ENCODE measurements at places on chromosomes 7 and 10.
A peak's percentile ranks its signal among the peaks of the same experiment; 100 is the strongest.

DNA sequence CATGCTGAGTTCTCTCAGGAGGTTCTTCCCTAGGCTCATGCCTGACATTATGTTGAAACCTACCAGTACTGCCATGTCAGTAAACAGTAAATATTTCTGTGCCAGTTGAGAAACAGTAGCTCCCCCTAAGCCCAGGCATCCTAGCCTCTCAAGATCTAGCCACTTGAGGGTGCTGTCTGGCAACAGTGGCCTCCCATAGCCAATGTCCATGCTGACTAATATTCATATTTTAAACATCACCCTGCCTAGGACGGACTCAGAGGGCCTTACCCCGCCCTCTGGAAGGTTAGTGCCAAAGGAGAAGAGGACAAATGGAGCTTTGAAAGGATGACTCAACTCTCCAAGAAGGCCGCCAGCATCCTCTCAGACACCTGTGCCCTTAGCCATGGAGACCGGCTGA, 7.7 kb downstream of the ACSM6 start:
- DNase-seq = no peak

GRCh38 chr10:104690959-104691358, 49.9 kb downstream of the SORCS3 start:
- DNase-seq = no peak

- no peak for DNase-seq
Measured at GRCh38 chr10:133421336-133422222, 2.8 kb downstream of the SPRN start.

DNA sequence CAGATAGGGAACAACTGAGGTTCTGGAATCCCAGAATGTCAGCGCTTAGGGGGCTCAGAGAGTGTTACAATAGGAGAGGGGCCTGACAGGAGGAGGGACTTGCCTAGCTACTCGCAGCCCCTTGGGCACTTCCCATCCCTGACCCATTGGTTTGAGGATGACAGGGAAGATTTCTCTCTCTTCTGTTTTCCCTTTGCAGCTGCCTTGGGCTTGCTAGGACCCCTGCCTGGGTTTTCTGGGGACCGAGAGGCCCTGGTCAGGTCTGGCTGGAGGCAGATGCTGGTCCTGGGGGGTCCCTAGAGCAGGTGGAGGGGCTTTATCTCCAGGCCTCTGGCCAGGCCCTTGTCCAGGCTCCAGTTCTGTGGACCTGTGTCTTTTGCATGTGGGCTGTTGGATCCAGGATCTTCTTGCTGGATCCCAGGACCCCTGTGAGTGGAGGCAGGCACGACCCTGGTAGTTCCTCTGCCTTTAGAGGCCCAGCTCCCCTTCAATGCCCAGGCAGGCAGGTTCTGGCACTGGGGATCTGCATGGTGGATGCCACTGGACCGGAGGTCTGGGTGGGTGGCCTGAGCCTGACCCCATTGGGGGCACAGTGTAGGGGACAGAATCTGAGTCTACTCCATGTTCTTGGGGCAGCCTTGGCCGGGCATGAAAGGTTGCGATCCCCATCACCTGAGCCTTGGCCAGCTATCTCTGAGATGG, 26.9 kb downstream of the RAMP3 start:
- DNase-seq = no peak

- no peak for DNase-seq
Measured at GRCh38 chr10:91887272-91888076, 21.8 kb downstream of the FGFBP3 start.

GRCh38 chr10:24618401-24618800, 105.3 kb downstream of the ARHGAP21 start:
- DNase-seq = no peak

- no peak for DNase-seq
Measured at GRCh38 chr7:143381427-143382125, 431 bp downstream of the ZYX start.

DNA sequence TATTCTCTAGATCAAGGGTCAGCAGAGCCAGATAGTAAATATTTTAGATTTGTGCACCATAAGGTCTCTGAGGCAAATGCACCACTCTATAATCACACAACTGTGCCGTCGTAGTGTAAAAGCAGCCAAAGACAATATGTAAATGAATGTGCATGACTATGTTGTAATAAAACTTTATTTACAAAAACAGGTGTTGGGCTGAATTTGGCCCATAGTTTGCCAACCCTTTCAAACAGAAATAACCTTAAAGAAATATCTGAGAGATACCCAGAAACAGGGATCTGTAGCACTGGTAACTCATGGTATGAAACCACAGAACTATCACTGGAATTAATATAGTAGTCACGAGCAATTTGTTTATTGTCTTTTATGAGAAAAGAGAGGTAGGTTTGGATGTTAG, 86.0 kb downstream of the ARID5B start:
- DNase-seq = no peak

DNA sequence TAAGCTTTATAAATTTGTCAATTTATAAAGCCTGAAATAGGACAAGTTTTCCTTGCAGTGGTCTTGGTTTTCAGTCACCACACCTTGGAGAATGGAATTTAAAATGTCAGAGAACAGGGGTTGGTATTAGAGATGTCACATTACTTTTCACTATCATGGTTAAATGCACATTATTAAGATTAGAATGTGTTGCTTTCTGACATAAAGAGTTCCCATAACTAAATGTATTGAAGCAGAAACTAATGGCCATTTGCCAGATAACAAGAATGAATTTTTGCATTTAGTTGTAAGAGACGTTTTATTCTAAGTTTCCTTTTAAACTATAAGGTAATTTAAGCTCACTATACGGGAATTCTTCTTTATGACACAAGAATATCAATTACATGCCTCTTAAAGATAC, 172.3 kb downstream of the ARL4A start:
- no peak for DNase-seq

DNA sequence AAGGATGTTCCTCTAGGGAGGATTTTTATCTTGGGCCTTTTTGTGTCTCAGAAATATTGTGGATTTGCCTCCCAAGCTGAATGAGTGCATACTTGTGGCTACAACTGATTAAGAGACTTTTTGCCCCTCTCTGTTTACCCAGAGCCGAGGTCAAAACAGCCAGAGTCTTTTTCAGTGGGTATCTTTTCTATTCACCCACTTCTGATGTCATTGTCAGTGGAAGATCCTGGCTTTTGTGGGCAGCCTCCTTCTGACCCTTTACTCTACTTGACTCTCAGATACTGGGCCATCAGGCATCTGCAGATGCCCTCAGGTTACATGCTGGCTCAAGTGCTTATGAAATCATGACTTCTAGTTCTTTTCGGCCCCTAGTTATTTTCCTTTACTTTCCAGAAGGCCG, 19.6 kb upstream of the PIP4K2A start:
- DNase-seq = no peak

DNA sequence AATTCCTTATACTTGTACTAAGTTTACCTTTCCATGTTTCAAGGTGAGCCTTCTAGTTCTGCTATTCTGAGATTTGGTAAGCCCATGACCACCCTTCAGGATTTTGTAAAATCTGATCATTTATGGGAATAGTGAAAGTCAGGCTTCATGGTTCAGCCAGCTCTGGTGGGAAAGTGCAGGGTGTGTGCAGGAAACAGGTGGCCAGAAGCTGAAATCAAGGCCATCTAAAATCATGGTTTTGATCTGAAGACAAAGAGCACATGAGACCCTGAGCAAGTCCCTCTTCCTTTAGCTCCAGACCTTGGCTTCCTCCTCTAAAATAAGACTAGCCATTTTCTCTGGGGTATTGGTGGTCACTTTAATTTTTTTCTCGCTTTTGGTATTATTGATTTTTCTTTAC, 91.3 kb downstream of the CALD1 start:
- no peak for DNase-seq

GRCh38 chr7:16934722-16935340, 53.0 kb upstream of the AGR3 start:
- DNase-seq = no peak

GRCh38 chr10:101014966-101015581, 15.5 kb downstream of the LZTS2 start:
- DNase-seq = no peak

DNA sequence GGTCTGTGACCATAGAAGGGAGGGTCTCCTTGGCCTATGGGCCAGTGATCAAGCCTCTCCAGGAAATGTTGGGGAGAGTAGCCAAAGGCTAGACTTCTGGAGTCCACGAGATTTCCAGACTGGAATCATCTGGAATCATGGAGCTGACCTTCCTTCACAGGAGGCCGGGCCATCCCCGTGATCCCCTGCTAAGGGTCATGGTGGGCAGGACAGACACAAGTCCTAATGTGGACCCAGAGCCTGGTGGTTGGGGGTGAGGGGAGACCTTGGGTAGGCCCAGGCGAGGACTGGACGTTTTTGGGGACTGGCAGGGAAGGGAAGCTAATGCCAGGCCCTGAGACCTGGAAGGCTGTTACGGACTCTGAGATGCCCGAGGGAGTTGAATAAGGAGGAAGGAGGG, 9.8 kb upstream of the GRID1 start:
- no peak for DNase-seq

GRCh38 chr7:111362506-111363054, 199.7 kb downstream of the IMMP2L start:
- no peak for DNase-seq

- no peak for DNase-seq
Measured at GRCh38 chr7:27739301-27739908, 557 bp upstream of the TAX1BP1 start.

- DNase-seq = no peak
Measured at GRCh38 chr7:1901431-1902210, 231.5 kb downstream of the ELFN1 start.

GRCh38 chr7:105691680-105692564, 110.6 kb upstream of the EFCAB10 start:
- peak; percentile 27 for DNase-seq

DNA sequence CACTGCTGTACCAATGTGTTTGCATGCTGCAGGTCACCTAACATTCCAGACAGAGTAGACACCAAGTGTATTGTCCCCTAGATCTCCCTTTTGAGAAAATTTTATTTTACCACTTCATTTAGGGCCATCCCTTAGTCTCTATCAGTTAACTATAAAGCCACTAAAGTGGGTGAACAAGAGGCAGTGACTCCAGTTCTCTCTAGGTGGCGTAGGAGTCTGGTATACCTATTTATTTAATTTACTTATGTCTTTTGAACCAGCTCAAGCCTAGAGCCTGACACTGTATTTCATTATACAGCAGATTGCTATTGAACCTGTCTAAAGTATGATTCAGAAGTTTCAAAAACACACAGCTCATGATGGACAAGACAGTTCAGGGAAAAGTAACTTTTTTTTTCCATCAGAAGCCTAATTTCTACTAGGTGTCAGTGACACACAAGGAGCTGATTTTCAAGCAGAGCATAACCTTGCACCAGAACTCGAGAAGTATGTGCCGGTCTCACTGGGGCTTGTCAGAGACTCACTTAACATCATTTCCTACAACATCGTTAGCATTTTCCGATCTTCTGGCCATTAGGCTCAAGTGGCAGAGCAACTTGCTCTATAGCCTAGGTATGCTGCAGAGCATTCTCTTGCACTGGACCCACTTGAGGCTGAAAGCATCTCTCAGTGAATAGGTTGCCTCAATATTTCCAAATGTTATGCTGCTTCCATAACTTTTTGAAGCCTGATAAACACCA, 175.4 kb downstream of the CDC14C start:
- DNase-seq = no peak

- no peak for DNase-seq
Measured at GRCh38 chr7:157150882-157151281, 12.2 kb downstream of the UBE3C start.

DNA sequence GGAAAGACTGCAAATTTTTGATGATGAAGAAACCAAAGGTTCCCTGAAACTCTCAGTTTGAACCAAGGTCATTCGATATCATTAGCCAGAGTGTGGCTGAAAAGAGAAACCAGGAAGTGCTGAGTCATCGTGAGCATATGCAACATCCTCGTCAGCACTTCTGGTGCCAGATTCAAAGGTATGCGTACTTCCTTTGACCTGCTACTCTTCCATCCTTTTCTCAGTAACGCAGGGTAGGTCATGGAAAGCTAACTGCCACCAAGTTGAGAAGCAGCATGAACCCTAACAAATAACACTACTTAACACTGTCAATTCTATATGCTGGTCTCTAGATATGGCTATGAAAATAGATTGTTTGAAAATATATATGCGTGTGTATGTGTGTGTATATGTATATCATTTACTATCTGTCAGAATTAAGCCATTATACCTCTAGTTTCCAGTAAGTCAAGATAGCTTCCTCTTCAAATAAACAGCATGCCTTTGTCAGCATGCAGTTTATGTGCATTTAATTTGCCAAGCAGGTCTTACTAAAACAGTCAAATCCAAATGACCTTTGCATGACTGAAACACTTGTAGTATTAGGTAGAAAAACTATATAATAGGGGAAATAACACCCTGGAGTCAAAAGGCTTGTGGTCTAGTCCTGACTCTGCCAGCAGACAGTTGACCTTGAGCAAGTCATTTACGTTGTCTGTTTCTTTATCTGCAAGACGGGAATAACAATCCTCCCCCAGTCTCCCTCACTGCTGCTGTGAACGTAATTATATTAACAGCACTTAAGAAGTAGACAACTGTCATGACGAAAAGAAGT, 26.4 kb downstream of the CDK6 start:
- peak; percentile 31 for DNase-seq

GRCh38 chr7:6479067-6479466, 31.3 kb upstream of the DAGLB start:
- no peak for DNase-seq

DNA sequence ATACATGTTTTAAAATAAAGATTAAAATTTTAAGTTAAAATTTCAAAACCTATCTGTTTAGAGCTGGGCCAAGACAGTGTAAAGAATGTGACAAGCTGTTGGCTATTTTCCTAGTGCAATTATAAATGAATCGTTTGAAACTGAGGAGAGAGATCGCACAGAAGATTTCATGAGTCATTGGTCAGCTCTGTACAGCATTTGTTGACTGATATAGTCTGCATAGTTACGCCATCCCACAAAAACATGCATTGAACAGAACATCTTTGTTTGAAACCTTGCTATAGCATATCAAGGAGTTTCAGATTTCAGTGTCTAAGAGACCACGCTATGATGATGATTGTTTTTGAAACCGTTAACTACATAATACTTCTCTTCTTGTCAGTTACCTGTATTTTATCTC, 1.3 kb upstream of the C10orf67 start:
- DNase-seq = no peak

GRCh38 chr7:121278120-121279021, 50.4 kb upstream of the WNT16 start:
- DNase-seq = no peak

GRCh38 chr7:113639221-113639620, 279.6 kb downstream of the PPP1R3A start:
- DNase-seq = no peak

DNA sequence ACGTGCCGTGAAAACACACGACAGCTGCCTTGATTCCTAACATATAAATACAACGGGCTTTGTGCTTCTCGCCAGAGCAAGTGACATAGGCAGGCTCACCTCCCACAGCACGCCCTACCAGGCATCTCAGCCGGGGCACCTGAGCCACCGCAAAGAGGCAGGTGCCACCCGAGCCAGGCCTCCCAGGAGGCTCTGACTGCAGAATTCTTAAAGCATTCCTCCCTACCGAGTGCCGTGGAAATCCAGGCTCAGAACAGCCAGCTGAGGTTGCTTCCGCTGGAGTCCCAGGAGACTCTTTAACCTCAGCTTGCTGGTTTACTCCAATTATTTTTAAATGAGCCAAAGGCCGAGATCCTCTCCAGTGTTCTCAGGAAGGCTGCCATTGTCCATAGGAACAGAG, 206.5 kb downstream of the USP6NL start:
- DNase-seq = no peak

Data from esophagus squamous epithelium (tissue), 5 donors.